ENCODE measurements at places on chromosomes 5 and 9. TPM values are rescaled to one million over a fixed set of nuclear protein-coding genes. Genes with fewer than 3 reads are reported as not detected.

DNA sequence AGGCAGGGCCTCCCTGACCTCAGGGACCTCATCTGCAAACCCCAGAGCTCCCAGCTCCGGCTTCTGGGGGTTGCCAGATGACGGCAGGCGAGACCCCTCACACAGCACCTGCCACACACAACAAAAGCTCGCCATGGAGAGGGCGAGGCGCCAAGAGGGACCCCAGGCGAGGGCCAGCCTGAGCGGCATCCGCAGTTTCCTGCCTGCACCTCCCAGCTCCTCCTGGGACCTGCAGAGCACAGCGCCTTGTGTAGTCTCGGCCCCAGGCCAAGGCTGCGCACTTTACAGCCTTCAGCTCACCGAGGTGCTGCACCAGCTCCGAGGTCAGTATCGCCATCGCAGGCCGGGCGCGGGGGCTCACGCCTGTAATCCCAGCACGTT is 82.4 kb upstream of the ADAMTS2 start:
- H3K4me1 ChIP-seq: peaks cover 2% of the 10 kb centered on the region
- DNase-seq: no peak
- no peaks in the 10 kb centered on the region for H3K36me3 ChIP-seq
- peaks cover 3% of the 10 kb centered on the region for H3K27me3 ChIP-seq
- H3K27ac ChIP-seq: no peak overlapping the region

DNA sequence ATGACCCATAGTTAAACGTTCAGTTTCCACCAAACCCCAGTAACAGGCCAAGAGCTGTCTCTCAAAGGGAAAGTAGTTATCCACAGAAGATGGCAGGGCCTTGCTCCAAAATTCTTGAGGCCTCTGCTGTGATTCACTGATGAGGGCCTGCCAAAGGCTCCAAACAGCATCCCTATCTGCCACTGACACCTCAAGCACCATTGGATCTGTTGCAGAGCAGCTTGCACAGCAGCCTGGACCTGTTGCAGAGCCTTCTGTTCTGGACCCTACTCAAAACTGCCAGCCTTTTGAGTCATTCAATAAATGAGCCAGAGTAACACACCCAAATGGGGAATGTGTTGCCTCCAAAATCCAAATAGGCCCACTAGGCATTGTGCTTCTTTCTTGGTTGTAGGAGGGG is 741.5 kb upstream of the RGMB start:
- no peak overlapping the region for H3K4me3 ChIP-seq
- H3K27ac ChIP-seq: no peak overlapping the region
- no peaks in the 10 kb centered on the region for H3K4me1 ChIP-seq
- H3K27me3 ChIP-seq: no peaks in the 10 kb centered on the region
- H3K36me3 ChIP-seq: no peaks in the 10 kb centered on the region
- DNase-seq: no peak

DNA sequence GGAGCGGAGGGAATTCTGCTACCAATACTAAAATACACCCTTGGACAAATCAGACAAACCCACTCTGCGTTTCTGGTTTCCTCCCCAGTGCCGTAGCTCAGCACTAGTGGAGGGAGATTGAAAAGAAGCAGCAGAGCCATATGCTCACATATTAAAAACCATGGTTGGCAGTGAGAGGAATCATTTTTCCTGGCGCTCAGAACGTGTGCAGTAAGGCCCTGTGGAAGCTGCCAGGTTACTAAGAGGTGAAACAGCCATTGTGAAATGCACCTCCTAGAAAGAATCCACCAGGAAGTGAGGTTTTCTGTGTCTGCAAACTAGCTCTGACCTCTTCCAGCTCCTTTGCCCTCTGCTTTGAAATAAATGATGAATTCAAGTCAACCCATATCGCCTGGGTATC is 177.2 kb downstream of the ERCC6L2 start:
- H3K4me3 ChIP-seq: no peak overlapping the region
- DNase-seq: no peak
- peaks cover 1% of the 10 kb centered on the region for H3K36me3 ChIP-seq
- no peak overlapping the region for H3K27ac ChIP-seq

The HMMR gene
- total RNA-seq: 9.4 TPM
